ENCODE measurements at places on chromosomes 7 and 10.

GRCh38 chr10:85433248-85433647 is 933.3 kb downstream of the GRID1 start:
- H3K4me3 ChIP-seq, result no peak overlapping the region
- no peak for DNase-seq
- H3K27ac ChIP-seq, result no peak overlapping the region
- H3K36me3 ChIP-seq, result no peaks in the 10 kb centered on the region
- no peaks in the 10 kb centered on the region for H3K4me1 ChIP-seq
- H3K27me3 ChIP-seq, result no peaks in the 10 kb centered on the region

GRCh38 chr7:32921896-32922295 is 30.3 kb upstream of the KBTBD2 start:
- no peak for DNase-seq
- no peak overlapping the region for H3K27ac ChIP-seq
- H3K4me1 ChIP-seq, result no peaks in the 10 kb centered on the region
- no peak overlapping the region for H3K4me3 ChIP-seq
- no peaks in the 10 kb centered on the region for H3K36me3 ChIP-seq

DNA sequence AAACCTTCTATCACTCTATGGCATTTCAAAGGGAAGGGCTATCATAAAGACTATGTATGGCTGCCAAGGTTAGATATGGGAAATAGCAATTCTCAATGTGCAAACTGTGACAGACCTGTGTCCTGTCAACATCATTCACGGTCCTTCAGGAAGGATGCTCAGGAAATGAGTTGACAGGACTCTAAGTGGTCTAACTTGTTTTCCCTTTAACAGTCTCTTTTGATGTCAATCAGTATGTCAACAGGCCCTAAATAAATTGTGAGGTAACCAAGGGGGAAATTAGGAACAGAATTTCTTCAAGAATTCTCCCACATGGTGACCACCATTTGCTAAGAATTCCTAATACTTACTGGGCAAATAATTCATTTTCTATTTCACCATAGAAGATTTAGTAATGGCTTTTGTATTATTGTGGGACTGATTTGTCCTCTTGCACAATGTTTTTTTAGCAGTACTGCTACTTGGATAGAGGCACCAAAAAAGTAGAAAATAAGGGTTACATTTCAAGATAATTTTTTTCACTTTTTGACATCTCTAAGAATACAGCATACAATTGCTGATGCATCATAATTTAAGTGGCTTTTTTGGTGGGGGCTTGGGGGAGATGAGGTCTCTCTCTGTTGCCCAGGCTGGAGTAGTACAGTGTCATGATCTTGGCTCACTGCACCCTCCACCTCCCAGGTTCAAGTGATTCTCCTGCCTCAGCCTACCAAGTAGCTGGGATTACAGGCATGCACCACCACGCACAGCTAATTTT is 275.8 kb downstream of the CACNA2D1 start:
- no peak overlapping the region for H3K4me3 ChIP-seq
- H3K36me3 ChIP-seq, result no peaks in the 10 kb centered on the region
- H3K4me1 ChIP-seq, result peaks cover 5% of the 10 kb centered on the region
- H3K27ac ChIP-seq, result no peak overlapping the region

GRCh38 chr10:2456834-2457233 is 610.5 kb upstream of the PFKP start:
- no peak overlapping the region for H3K4me3 ChIP-seq
- H3K27ac ChIP-seq, result no peak overlapping the region
- no peaks in the 10 kb centered on the region for H3K36me3 ChIP-seq
- no peaks in the 10 kb centered on the region for H3K27me3 ChIP-seq
- H3K4me1 ChIP-seq, result no peaks in the 10 kb centered on the region
- DNase-seq, result no peak

DNA sequence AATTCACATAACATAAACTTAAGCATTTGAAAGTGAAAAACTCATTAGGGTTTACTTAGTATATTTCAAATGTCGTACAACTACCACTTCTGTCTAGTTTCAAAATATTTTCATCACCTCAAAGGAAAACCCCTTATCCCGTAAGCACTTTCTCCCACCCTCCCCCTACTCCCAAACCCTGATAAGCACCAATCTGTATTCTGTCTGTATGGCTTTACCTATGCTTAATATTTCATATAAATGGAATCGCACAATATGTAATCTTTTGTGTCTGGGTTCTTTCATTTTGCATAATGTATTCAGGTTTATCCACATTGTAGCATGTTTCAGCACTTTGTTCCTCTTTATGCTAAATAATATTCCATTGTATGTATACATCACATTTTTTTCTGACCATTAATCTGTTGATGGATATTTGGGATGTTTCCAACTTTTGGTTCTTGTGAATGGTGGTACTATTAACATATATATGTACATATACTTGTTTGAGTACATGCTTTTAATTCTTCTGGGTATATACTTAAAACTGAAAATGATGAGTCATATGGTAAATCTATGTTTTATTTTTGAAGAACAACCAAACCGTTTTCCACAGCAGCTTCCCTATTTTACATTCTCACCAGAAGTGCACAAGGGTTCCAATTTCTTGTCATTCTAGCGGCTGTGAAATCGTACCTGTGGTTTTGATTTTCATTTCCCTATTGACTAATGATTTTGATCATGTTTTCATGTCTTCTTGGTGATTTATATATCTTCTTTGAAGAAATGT is 6.2 kb upstream of the STARD3NL start:
- no peak overlapping the region for H3K4me3 ChIP-seq
- DNase-seq, result no peak
- H3K27me3 ChIP-seq, result no peaks in the 10 kb centered on the region
- no peaks in the 10 kb centered on the region for H3K36me3 ChIP-seq
- H3K27ac ChIP-seq, result peak overlapping the region; percentile 36

GRCh38 chr10:61992671-61993668 is 91.5 kb downstream of the ARID5B start:
- H3K36me3 ChIP-seq, result no peaks in the 10 kb centered on the region
- peak overlapping the region; percentile 83 for H3K27ac ChIP-seq
- H3K4me1 ChIP-seq, result peaks cover 30% of the 10 kb centered on the region

DNA sequence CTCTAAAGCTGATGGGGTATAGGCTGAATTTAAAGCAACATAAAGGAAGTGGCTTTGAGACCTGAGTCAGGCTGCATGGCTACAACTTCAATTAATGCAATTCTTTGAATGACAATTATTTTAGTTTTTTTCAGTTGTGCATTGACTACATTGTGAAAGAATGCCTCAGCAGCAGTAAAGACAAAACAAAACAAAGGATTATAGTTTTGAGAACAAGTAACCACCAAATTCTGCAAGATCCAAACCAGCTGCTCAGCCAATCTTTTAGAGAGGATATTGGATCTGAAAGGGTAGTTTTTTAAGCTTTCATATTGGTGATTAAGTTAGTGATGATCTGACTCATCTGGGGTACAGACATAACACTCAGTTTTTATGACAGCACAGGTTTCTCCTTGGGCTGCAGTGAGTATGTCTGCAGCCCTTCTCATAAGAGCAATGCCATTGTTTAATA is 40.6 kb upstream of the ABCA13 start:
- H3K4me3 ChIP-seq, result no peak overlapping the region
- no peaks in the 10 kb centered on the region for H3K36me3 ChIP-seq
- no peak overlapping the region for H3K27ac ChIP-seq
- H3K4me1 ChIP-seq, result no peaks in the 10 kb centered on the region
- DNase-seq, result no peak
- peaks cover 16% of the 10 kb centered on the region for H3K27me3 ChIP-seq

- no peak overlapping the region for H3K27ac ChIP-seq
- no peaks in the 10 kb centered on the region for H3K27me3 ChIP-seq
- DNase-seq, result no peak
- no peak overlapping the region for H3K4me3 ChIP-seq
Observed at GRCh38 chr7:82430500-82431465, 12.8 kb downstream of the CACNA2D1 start.

GRCh38 chr7:84508606-84509005 is 314.0 kb upstream of the SEMA3A start:
- H3K36me3 ChIP-seq, result no peaks in the 10 kb centered on the region
- no peaks in the 10 kb centered on the region for H3K27me3 ChIP-seq
- no peaks in the 10 kb centered on the region for H3K4me1 ChIP-seq
- H3K27ac ChIP-seq, result no peak overlapping the region
- no peak for DNase-seq
- no peak overlapping the region for H3K4me3 ChIP-seq

DNA sequence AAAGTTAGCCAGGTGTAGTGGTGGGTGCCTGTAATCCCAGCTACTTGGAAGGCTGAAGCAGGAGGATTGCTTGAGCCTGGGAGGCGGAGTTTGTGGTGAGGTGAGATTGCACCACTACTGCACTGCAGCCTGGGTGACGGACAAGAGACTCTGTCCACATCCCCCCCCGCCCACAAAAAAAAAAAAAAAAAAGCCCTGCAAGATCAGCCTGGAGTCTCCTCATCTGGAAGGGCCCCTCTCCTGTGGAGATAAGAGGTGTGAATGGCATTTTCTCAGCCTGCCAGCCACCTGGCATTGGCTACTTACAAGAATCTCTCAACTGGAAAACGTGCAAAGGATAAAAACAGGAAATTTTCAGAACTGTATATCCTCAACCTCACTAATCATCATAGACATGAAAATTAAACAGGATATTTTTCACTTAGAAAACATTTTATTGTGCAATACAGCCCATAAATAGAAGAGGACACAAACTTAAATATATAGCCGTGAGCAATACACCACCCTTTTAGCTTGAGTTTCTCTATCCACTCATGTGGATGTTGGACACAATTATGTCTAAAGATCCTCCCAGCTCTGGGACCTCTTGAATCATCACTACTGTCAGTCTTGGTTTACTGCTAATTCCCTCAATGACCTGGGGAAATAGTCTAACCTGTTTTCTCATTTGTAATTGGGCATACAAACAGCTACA is 11.3 kb upstream of the TSPAN15 start:
- no peaks in the 10 kb centered on the region for H3K36me3 ChIP-seq
- no peak overlapping the region for H3K27ac ChIP-seq
- no peaks in the 10 kb centered on the region for H3K27me3 ChIP-seq
- no peak overlapping the region for H3K4me3 ChIP-seq
- DNase-seq, result no peak

DNA sequence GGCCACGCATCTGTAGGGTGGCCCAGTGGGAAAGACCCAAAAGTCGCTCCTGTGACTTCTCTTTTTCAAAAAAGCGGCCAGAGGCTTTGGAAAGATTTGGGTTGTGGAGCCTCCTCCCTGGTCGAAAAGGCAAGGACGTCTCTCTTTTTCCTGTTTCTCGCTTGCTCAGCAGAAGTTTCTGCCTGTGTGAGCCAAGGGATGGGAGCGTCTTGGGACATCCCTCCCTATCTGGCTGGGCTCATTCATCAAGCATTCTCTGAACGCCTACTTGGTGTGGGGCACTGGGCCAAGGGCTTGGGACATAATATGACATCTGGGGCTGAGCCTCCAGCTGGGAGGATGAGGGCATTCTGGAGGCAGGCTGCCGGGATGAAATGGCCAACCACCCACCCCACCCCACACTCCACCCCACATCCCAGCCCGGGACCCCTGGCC is 120.9 kb downstream of the C10orf105 start:
- H3K27me3 ChIP-seq, result no peaks in the 10 kb centered on the region
- peaks cover 13% of the 10 kb centered on the region for H3K4me1 ChIP-seq
- no peak overlapping the region for H3K4me3 ChIP-seq

DNA sequence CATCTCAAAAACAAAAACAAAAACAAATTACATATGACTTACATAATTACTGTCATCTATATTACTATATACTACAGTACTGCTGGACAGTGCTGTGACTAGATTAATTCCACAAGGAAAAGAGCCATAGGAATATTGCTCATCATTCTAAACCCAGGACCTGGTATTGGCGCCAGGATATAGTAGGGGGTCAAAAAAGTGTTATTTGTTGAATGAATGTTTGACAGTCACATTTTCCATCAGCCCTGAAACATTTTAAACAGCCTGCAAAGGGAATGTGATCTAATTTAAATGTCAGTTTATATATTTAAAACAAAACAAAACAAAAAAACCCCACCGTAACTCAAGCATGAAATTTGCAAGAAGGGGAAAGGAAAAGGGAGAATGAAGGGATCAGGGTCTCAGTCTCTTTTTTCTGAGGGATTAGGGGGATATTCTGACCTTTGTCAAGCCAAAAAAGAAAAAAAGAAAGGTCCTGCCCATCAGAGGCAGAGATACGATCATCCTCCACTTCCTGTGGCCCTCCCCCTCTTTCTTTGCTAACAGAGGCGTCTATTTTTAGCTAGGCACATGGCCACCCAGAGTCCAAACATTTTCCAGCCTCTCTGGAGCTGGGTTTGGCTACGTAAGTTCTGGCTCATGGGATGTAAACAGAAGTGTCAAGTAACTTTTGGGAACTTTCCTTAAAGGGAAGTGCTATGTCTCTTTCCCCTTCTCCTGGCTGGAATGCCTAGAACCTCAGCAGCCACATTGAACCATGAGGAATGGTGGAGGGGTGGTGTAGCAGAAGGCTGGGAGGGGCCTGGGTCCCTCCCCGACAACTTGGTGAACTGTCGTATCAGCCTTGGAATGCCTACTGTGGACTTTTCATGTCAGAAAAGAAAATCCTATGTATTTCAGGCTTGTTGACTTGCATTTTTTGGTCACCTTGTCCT is 44.6 kb upstream of the DLG5 start:
- no peak overlapping the region for H3K4me3 ChIP-seq
- peaks cover 5% of the 10 kb centered on the region for H3K36me3 ChIP-seq
- peak; percentile 24 for DNase-seq
- H3K27ac ChIP-seq, result peak overlapping the region; percentile 36

- H3K27me3 ChIP-seq, result no peaks in the 10 kb centered on the region
- no peak overlapping the region for H3K4me3 ChIP-seq
- no peaks in the 10 kb centered on the region for H3K36me3 ChIP-seq
- no peak for DNase-seq
Observed at GRCh38 chr10:90167174-90168064, 466.0 kb downstream of the KIF20B start.

GRCh38 chr7:87330316-87330715 is 15.1 kb upstream of the CROT start:
- no peaks in the 10 kb centered on the region for H3K4me1 ChIP-seq
- H3K27me3 ChIP-seq, result no peaks in the 10 kb centered on the region
- H3K27ac ChIP-seq, result no peak overlapping the region
- peaks cover 33% of the 10 kb centered on the region for H3K36me3 ChIP-seq

GRCh38 chr7:40640566-40640965 is 505.8 kb downstream of the SUGCT start:
- no peak overlapping the region for H3K4me3 ChIP-seq
- H3K4me1 ChIP-seq, result no peaks in the 10 kb centered on the region
- no peaks in the 10 kb centered on the region for H3K36me3 ChIP-seq
- no peaks in the 10 kb centered on the region for H3K27me3 ChIP-seq
- no peak overlapping the region for H3K27ac ChIP-seq
- no peak for DNase-seq
